T-helper 17 cell (primary cell): ENCODE measurements at places on chromosomes 4 and X.

DNA sequence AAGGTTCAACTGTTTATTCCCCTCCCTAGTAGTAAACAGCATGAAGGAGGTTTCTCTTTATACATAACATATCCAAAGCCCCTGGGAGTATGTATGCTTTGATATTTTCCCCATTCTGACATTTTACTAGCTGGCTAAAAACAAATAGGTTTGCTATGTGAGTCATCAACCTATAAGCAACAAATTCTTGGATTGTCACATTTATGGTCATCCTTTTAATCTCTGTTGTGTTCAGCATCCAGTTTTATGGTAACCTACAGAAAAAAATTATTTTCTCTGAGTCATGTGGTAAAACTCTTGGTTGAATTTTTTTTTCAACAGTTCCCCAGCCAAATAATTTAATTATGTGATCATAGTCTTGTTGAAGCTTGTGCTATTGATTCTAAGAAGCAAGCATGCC lies 734.1 kb downstream of the ADGRL3 start:
- DNase-seq, result no peak

DNA sequence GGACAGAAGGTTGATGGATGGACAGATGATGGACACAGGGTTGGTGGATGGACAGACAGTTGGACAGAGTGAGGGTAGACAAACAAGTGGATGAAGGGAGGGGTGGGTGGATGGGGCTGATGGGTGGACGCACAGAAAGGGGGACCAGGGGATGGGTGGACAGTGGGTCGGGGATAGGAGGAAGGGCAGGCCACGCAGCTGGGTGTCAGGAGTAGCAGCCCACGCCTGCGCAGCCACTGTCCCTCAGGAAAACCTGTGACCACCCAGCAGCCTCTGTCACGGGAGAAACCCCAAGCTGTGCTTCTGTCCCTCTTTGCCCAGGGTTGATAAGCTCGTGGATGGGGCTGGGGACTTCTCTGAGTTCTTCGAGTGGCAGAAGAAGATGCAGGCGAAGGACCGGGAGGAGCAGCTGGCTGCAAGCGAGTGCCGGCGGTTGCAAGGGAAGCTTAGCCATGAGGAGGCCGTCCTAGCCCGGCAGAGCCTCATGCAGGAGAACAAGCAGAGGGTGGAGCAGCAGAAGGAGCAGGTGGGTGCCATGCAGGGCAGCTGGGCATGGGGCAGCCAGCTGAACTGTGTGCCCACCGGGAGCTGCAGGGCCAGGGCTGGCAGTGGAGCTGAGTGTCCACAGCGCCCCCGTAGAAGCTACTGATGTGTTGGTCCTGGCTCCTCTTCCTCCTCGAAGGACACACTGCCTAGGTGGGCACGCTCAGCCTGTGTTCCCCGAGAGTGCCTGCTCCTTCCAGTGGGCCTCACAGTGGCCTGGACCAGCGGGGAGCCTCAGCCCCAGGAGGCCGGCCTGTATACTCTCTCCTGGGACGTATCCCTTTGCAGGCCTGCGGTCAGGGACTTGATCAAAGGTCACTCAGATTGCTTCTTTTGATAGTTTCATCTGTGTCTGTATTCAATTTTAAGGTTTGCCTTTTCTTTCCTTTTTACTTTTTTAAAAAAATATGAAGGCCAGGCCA lies 16.8 kb upstream of the RNF4 start:
- no peak for DNase-seq

GRCh38 chrX:725971-726370 lies 95.4 kb downstream of the SHOX start:
- DNase-seq, result no peak

DNA sequence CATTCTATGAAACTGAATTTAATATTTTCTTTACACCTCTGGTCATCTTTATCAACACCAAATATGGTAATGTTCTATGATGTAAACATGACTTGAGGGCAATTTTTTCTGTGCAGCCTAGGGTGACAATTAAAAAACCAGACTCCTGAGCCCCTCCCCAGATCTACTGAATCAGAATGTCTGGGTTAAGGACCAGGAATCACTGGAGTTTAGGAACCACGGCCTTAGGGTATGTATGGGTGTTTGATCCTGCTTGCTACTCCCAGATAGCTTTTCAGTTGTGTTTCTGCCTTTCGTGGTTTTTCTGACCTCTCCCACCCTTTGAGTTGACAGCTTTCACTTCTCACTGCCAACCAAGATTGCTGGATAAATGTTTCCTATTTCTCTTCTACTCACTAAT lies 332.2 kb downstream of the DHX15 start:
- DNase-seq, result no peak

- DNase-seq, result no peak
Measured at GRCh38 chrX:57565198-57565597, 26.6 kb upstream of the ZXDB start.

DNA sequence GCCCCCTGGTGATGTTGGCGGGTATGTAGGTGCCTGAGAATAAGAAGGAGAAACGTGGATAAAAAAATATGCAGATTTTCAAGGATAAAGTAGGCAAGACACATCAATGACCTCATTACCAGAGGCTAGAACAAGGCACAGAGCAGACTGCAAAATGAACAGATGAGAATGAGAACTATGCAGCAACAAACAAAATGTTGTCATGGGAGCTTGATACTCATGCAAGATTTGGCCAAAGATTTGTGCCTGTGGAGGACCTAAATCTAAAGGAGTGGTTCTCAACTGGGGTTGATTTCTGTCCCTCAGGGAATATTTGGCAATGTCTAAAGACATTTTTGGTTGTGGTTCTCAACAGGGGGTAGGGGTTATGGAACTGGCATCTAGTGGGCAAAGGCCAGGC lies 177.3 kb downstream of the FRMPD4 start:
- DNase-seq, result no peak

- DNase-seq, result no peak
Measured at GRCh38 chrX:13338996-13339515, 19.2 kb upstream of the ATXN3L start.

- no peak for DNase-seq
Measured at GRCh38 chr4:51901363-51901762, 58.4 kb downstream of the DCUN1D4 start.

GRCh38 chrX:24561121-24561520 lies 86.0 kb downstream of the PCYT1B start:
- DNase-seq, result no peak

- DNase-seq, result no peak
Measured at GRCh38 chrX:119735467-119735866, 22.9 kb upstream of the SOWAHD start.

DNA sequence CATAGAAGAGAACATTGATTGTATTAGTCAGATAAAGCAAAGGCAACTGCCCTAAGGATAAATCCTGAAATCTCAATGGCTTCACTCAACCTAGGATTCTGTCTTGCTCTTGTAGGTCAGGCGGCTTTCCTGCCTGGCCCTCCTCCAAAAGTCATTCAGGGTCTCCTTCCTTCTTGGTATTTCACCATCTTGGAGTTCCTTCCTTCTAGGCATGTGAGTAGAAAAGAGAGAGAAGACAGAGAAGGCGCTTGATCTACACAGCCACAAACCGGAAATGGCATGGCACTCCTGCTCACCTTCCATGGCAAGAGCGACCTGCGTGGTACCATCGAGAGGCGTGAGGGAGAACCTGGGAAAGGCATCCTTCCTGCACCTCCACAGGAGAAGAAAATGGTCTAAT lies 45.3 kb upstream of the HELT start:
- DNase-seq, result no peak

- DNase-seq, result no peak
Measured at GRCh38 chr4:84936123-84936522, 30.4 kb downstream of the WDFY3 start.

GRCh38 chr4:125642645-125643044 lies 327.9 kb downstream of the FAT4 start:
- DNase-seq, result no peak

- no peak for DNase-seq
Measured at GRCh38 chr4:3414421-3415279, 27.1 kb upstream of the HGFAC start.

DNA sequence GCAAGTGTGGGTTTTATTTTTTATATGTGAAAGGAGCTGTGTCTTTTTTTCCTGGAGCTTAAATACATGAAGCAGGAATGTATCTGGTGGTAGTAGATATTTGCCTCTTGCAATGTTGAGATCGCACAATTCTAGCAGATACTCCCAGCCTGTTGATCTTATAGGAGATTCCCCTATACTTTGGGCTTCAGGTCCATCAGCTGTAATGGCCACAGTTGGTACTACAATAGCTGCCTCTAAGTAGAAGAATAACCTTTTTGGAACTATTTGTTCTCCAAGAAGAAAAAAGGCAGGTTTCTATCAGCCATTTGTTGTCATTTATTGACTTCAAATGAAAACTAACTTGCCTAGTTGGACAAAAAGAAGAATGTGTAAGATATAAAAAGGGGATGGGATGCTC lies 37.7 kb downstream of the LIMCH1 start:
- no peak for DNase-seq

DNA sequence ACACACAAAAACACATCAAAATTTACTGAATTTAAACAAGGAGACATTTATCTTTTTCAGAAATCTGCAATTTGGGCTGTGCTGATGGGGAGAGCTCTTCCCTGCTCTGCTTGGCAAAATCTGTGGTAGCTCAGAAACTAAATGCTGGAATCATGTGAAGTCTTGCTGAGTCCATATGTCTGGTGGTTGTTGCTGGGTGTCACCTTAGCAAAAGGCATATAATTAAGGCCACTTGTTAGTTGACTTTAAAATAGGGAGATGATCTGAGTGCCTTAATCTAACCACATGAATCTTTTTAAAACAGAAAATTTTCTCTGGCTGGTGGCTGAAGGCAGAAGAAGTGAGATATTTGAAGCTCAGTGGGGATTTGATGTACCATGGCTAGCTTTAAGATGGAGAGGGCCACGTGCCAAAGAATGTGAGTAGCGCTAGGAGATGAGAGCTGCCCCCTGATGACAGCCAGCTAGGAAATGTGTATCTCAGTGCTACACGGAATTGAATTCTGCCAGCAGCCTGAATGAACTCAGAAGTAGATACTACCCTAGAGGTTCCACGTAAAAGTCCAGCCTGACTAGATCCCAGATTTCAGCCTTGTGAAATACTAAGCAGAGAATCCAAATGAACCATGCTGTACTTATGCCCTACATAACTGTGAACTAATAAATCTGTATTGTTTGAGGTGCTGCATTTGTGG lies 7.6 kb upstream of the GUF1 start:
- no peak for DNase-seq

DNA sequence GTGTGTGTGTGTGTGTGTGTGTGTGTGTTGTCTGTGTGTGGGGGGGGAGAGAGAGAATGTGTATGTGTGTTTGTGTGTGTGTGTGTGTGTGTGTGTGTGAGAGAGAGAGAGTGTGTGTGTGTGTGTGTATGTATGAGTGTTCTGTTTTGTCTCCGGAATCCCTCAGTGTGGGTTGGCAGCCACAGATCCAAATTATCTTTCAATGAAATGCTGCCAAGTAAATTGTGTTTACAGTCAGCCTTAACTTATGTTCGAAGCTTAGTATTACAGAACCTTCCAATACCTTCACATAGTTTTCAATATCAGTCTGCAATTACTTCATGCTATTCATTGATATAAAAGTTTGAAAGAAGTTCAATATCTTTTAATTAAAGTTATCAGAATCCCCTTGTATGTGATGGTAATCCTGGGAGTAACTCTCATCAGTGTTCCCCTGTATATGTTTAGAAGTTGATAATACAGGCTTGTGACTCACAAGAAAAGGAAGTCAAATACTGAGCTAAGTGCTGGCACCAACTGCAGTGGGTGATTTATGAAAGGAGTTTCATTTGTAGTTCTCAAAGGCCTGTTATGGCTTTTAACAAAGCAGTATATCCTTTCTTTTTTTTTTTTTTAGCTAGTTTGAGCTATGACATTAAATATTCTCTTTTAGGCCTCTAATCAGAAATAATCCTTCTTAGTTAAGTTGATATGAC lies 51.6 kb upstream of the HTR2C start:
- no peak for DNase-seq

DNA sequence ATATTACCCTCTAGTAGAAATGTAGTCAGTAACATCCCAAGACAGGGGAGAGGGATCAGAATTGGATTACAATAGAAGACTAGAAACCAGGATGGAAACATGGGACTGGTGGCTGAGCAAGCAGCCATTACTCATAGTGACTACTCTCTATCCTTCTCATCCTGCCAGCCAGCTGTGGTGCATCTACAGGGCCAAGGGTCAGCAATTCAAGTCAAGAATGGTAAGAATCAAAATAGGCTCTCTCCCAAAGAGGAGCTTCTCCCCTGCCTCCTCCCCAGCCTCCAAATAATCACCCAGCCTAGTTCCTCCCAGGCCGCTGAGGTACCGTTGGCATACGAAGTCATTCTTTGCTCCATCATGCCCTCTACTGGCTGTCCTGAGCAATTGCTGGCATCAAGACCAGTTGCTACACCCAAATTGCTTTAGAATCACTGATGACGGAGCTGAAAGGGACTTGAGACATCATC lies 19.4 kb downstream of the AWAT2 start:
- peak; percentile 28 for DNase-seq

- no peak for DNase-seq
Measured at GRCh38 chr4:99968330-99968729, 18.3 kb upstream of the H2AZ1 start.

DNA sequence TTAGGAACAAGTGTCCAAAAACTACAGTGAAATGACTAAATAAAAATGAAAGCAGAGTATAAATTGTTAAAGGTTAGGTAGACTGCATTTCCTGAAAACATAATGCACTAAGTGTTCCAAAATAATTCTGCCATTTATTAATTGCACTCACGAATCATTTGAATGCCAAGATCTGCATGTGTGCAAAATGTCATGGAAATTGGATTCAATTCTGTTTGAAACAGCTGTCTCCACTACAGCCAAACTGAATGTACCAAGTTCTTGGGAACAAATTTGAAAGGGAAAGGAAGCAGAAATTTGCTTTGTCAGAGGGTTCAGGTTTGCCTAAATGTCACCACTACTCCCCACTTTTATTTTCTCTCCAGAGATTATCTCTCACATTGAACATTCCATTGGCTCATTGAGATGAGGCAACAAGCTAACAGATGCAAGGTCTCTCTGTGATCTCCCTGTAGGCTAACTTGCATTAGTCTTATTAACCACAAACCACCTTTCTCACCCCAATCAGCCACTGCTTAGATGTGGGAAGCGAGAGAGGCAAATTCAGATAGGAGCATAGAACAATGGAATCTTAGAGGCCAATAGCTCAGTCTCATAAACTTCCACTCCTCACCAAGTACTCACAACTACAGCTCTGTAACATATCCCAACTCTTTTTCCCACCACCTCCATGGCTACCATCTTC lies 226.6 kb downstream of the KDR start:
- DNase-seq, result no peak
